Suppressor macrophage (primary cell): ENCODE measurements at places on chromosomes 13 and 19.

DNA sequence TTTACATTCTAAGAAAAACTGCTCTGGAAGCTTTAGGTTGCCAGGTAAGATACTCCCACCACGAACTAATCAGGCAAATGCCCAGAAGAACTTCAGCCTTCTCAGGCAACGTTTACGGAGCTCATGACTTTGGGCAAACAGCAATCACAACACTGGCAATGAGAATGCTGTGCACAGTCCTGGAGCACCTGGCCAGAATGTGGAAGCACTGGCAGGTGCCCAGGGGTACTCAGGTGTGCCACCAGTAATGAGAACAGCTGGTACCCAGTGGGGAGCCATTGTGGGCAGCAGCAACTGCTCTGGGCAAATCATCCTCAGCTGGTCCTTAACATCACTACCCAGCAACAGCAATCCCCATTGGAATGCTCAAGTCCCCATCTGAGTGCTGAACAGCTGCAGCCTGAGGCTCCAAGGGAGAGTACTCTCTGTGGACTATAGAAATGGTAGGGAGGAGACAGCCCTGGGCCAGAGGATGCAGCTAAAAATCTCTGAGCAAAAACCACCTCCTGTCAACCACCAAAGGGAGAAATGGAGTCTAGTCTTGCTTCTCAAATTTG is 210.0 kb downstream of the FOXO1 start:
- no peak for DNase-seq

DNA sequence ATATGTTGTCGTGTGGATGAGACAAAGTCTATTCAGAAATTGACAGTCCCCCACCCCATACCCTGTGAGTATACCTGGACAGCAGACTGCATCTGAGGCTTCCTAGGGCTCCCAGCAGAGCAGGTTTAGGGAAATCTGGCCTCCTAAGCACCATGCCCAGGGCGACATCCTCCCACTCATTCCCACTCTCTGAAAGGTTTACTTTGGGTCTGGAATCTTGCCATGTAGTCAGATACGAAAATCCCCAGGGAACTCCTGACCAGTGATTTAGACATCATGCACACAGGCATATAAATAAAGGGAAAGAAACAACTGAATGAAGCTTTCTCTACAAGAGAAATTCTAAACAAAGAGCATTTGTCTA is 717 bp upstream of the NALCN start:
- no peak for DNase-seq

GRCh38 chr19:11480715-11481533 is at the start of gene ELAVL3:
Gene ELAVL3 (minus strand): TSS chr19:11481046. CDS start chr19:11480608, 438 bp downstream.
- DNase-seq: no peak

DNA sequence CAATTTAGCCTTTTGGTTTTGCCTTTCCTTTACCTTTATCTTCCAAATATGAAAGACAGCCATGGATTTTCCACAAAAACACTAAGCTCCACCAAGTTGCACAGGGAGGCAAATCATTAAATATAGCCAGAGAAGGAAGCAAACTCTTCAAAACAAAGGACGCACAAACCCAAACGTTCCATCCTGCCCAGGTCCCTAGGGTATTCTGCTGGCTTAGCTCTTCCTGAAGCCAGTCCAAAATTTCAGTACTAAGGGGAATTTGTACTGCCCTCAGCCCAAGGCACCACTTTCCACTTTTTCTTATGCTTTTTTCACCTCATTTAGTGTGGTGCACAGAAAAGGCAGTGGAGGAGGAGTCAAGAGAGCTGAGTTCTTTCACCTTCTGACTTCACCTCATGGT is 169.9 kb downstream of the FLT1 start:
- DNase-seq: no peak

DNA sequence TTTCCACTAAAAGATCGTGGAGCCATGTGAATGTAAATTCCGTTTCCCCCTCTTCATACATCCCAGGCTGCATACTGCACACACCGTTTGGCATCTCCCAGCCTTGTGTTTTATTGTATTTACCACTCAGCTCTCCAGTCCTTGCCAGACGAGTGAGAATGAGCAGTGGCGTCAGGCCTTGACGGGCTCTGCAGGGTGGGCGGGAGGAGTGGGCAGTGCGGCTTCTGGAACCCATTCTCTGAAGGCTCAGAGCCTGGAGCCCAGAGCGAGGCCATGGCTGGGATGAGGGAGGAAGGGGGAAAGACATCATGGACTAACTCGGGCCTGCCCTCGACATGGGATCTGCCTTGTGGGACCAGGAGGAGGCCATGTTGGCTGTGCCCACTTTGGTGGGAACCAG is 25.1 kb downstream of the BICRA start:
- no peak for DNase-seq

DNA sequence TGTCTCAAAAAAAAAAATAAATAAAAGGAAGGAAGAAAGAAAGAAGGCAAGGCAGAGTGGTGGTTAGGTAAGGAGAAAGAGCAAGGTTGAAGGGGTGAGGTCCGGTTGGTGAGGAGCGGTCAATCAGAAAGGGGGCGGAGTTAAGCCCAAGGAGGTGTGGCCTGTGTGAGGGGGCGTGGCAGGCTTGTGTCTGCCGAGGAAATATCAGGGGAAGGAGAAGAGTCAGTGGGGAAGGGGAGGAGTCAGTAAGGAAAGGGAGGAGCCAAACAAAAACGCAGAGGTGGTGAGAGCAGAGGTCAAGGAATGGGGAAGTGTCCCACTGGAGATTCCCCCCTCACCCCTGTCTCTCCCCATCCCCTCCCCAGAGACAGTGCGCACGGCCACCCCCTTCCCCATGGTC is 5.9 kb downstream of the CACNG7 start:
- no peak for DNase-seq

- peak; percentile 92 for DNase-seq
These were observed at the start of gene ZNF552 for GRCh38 chr19:57814505-57815246. Gene ZNF552 (minus strand): TSS chr19:57814913. CDS start chr19:57814743, 170 bp downstream.

- no peak for DNase-seq
These were observed 23.4 kb downstream of the CNFN start for GRCh38 chr19:42366673-42367072.

DNA sequence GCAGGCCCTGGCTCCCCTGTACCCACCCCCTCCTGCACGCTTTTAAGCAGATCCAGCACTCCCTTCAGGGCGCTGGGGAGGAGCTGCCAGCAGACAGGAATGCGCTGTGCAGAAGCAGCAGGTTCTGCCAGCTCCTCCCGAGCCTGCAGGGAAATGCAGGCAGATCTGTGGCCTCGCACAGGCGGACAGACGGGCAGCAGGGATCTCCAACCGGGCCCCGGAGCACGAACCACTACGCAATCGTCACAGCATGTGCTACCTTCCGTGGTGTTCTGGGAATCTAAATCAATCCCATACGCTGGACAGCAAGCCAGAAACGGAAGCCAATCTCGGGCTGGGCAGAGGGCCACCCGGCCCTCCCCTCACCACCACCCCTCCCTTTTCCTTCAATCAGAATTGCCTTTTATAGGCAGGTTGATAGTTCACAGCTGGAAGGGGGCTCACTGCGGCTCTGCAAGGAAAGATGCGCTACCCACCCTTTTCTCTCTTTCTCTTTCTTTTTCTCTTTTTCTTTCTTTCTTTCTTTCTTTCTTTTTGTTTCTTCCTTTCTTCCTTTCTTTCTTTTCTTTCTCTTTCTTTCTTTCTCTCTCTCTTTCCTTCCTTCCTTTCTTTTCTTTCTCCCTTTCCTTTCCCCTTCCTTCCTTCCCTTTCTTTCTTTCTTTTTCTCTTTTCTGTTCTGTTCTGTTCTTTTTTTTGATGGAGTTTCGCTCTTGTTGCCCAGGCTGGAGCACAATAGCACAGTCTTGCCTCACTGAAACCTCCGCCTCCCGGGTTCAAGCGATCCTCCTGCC is 99.9 kb downstream of the GNG7 start:
- DNase-seq: no peak

DNA sequence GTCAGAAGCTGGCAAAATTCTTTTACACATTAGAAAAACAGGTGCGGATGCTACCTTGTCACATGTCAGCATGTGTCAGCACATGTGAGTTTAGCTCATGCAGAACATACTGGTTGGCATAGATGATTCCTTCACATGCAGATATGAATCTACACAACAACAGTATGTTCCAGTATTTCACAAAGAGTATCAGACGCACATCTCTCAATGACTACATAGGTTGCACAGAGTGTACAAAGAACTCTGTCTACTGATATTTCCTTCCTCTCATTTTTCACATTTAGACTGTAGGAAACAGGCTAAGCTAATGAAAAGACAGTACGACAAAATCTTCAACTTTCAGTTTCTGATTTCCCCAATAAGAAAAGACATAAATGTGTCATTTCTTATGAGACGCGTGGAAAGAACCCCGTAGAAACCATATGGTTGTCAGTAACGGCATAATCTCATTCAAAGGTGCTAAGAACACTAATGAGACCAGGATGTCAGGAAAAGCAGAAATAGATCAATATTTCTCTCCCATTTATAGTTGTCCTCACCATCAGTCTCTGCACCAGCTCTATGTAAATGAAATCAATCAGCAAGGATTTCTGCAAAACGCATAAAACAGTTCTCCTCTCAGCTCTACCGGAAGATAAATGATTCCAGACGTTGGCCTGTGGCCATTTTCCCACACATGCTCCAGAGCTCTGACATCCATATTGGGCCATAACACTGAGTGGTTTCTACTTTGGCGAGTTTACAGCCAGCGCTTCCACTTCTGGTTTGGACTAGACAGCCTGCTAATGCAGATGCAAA is 81.2 kb downstream of the STARD13 start:
- DNase-seq: no peak

- DNase-seq: no peak
These were observed 187.9 kb upstream of the TSHZ3 start for GRCh38 chr19:31537136-31537535.

GRCh38 chr13:99836291-99836690 is 135.3 kb downstream of the ZIC5 start:
- no peak for DNase-seq

DNA sequence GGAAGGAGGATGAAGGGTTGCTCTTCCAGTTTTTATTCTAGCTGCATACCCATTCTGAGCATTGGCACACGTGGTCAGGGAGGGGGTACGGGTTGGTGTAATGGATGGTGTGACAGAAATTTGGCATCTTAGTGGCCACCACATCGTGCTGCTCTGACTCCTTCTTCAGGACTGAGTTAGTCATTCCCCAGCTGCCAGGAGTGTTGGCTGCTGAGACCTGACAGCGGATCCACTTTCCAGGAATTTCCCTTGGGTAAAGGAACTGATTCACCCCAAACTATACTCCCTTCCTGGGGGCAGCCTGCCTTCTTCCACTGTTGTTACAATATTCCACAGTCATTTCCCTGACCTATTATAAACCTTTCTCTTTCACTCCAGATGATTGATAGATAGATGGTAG is 595.5 kb upstream of the KLHL1 start:
- DNase-seq: no peak

DNA sequence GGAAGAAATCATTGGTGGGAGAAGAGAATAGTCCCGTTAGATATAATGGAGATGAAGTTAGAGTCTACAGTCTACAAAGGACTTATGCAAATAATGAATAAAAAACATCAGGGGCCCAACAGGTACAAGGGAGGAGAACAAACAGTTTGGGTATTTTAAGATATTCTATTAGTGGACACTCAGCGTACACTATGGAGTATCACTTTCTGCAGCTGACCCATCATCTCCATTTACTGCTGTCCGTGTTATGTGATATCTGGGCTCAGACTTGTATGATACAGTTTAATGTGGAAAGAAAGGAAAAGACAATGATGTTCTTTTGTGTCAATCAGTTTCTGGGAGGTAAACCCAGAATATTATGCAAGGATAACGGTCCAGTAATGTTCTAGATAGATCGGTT is 126.2 kb downstream of the RAB20 start:
- no peak for DNase-seq

GRCh38 chr13:49214917-49215376 is 5.2 kb upstream of the MLNR start:
- DNase-seq: peak; percentile 87

- no peak for DNase-seq
These were observed 1396.4 kb downstream of the EFNB2 start for GRCh38 chr13:105139048-105139379.

DNA sequence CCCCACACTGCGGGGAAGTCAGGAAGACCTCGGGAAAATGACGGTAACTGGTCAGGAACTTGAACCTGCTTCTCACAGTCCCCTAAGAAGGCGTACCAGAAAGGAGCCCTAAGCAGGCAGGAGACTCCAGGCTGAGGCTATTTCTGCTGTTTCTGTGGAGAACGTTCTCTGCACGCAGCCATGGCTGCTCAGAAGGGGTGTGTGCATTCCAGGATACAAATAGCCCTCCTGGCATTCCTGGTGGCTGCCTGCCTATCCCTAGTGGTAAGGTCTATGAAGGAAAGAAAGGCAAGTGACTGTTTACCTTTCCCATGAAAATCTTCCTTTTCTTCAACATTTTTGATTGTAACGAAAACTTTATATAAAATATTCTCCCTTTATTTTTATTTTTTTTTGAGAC is 2.5 kb downstream of the SGCG start:
- DNase-seq: no peak

- DNase-seq: no peak
These were observed 53.7 kb upstream of the MAB21L1 start for GRCh38 chr13:35530147-35530546.
